Stomach (tissue), 19 donors: ENCODE measurements at places on chromosomes 13 and 19. TPM values are rescaled to one million over a fixed set of nuclear protein-coding genes. Genes with fewer than 3 reads are reported as not detected.

The LHB gene
- not detected for total RNA-seq

The RFPL4A gene
- not detected for total RNA-seq

The PVR gene
- total RNA-seq: 33.2 TPM

The ZNF283 gene
- 4.2 TPM for total RNA-seq

The PTH2 gene
- not detected for total RNA-seq

The UGGT2 gene
- 18.2 TPM for total RNA-seq
